Epithelial cell of proximal tubule (primary cell): ENCODE measurements at places on chromosomes 6 and 20.
A peak's percentile ranks its signal among the peaks of the same experiment; 100 is the strongest.

DNA sequence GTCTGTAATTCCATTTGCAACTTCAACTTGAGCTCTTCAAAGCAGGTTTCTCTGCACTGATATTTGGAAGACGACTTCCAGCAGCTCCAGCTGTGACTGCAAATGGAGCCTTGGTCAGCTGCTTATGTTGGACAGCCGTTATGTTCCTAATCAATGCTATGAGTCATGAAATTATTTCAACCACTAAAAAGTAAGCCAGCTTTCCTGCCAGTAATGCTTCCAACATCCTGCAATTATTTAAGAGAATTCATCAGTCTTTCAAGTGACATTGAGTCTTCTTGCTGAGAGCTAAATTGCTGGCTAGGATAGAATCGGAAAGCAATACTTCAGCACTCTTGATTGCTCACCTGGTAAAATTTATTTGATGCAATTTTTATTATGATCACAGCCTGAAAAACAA, 375.7 kb downstream of the MMUT start:
- no peak for DNase-seq

- DNase-seq = no peak
Observed at GRCh38 chr6:105196076-105196475, 16.3 kb upstream of the POPDC3 start.

GRCh38 chr20:42161228-42161829, 543.2 kb upstream of the CHD6 start:
- DNase-seq = no peak

- DNase-seq = no peak
Observed at GRCh38 chr20:63173552-63174191, 42.3 kb downstream of the YTHDF1 start.

GRCh38 chr20:6583134-6583738, 184.2 kb upstream of the BMP2 start:
- no peak for DNase-seq

DNA sequence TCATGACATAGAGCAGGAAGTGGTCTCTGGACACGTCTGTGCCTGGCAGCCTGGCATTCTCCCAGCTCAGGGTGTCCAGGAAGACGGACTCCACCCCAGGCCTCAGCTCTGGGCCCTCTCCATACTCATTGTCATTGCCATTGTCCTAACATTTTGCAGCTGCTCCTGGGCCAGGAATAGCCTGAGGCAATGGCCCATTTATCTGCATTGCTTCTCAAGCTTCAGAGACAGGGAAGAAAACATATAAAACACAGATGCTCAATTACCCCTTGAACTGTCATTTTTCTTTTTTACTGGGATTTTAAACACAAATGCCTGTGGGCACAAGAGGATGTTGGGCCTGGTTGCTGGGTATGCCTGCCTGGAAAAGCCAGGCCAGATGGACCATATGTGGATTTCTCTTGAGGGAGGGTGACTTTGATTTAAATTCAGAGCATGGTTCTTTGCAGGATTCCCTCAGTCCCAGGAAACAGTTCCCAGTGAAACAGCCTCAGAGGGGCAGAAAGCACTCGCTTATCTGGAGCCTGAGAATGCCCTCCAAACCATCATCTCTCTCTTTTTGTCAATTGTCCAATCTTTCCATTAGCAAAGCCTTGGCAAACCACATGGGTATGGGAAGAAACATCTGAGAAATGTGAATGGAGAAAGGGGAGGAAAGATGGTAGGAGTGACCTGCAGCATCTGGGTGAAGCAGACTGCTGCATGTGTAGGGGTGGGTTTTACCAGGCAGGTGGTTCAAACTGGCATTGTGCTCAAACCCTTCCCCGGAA, 17.9 kb downstream of the LAMP5 start:
- DNase-seq = no peak

GRCh38 chr6:35757456-35758123, 18.8 kb upstream of the CLPSL2 start:
- DNase-seq = no peak

DNA sequence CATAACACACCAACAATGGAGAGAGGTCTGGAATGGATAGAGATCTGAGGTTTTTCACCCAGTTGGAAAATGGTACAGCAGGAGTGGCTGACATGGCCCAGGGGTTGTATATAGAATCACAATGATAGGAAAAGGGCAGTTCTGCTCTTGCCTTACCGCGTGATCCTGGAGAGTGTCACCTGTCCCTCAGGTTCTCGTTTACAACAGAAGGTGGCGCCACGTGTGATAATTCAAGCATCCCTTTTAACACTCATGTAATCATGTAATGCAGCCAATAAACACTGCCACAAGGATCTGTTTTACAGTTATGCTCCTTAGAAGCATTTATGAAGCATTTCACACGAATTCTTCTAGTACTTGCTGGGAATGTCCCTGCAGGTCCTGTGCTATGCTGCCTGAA, 12.9 kb upstream of the WFDC2 start:
- no peak for DNase-seq

DNA sequence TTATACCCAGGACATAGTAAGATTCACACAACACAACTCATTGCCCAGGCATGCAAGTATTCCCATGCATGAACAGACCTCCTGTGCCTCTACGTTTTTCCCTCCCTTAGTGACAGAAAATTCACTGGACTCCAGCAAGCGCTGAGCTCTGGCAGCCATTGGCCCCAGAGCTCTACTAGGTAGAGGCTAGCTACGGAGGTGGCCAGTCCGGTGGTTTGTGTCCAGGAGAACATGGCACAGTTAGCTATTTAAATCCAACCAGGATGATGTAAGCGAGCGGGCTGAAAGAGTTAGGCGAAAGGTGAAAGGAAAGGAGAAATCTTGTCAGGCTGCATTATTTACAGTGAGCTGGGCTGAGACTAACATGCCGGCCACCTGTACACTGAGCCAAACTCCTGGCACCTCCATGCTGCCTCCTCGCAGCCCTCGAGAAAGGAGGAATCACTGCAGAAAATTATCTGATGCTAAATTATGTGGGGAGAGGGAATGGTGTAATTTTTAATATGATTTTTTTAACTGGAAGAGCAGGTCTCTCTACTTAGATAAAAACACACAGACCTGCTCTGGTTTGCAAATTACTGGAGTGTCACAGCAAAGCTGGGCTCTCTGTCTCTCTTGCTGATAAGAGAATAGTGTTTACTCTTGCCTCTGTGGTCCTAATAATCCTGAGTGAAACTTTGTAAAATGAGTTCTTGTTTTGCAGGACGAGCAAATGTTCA, 50.1 kb upstream of the ARMC2 start:
- DNase-seq = peak; percentile 86

GRCh38 chr6:151904631-151905030, 97.1 kb downstream of the ESR1 start:
- DNase-seq = no peak

- DNase-seq = no peak
Observed at GRCh38 chr20:5688431-5688972, 61.7 kb upstream of the SHLD1 start.

DNA sequence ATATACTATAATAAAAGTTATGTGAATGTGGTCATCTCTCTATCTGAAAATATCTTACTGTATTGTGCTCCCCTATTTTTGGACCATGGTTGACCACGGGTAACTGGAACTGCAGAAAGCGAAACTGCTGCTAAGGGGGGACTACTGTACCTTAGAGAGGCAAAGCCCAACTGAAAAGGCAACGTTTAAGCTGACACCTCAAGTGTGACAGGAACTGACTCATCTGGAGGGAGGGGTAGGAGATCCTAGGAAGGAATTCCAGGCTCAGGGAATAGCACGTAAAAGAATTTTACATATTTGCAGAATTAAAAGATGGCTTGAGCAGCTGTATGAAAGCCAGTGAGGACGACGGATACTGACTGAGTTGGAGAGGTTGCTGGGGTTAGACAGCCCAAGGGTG, 34.8 kb downstream of the ELOVL2 start:
- peak; percentile 35 for DNase-seq

GRCh38 chr20:1631309-1632151, 11.7 kb upstream of the SIRPB1 start:
- no peak for DNase-seq

DNA sequence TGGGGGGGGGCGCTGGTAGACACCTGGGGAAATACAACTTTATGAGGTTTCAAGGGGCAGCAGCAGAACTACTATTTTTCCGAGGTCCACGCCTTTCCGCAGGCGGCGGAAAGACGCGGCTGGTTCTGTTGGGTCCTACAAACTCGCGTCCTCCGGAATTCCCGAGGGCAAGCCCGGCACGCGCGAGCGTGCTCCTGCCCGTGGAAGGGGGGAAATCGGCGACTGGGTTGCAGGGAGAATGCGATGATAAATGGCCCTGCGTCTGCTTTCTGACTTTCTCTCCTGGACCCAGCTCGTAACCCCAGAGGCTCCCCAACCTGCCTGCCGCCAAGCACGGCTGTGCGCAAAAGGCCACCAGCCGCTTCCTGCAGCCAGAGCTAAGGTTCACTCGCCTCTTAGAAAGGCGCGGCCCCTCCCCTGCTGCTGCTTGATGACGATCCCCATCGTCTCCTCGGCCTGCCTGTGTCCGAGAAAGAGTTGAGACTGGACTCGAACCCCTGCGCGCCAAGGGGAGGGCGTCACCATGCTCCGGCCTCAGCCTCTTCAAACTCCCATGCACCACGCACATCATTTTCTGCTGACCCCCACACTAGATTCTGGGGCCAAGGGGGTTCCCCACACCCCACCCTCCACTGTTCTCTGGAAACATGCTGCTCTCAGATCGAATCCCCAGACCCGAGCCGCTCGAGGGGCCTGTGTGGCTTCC, 6.7 kb downstream of the FOXA2 start:
- no peak for DNase-seq

- no peak for DNase-seq
Observed at GRCh38 chr20:22080985-22081384, 375.5 kb downstream of the PAX1 start.

GRCh38 chr6:119444642-119445557, 95.3 kb upstream of the MAN1A1 start:
- DNase-seq = no peak

GRCh38 chr6:166950443-166950821, 5.9 kb downstream of the RNASET2 start:
- no peak for DNase-seq

DNA sequence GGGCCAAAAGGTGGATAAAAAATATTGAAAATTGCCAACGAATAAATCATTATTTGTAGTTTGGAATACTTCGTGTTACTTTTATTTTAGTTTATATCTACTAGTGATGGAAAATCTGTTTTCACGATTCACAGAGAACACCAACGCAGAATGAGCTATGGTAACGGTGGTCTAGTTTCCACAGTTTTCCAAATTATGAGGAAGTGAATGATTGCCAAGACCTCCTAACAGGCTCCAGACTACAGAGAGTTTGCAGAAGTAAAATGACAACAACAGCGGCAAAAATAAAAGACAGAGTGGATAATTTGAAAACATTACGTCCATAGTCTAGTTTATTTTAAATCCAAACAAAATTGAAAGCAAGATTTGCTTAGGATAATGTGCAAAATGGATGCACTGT, 57.0 kb upstream of the AIG1 start:
- DNase-seq = no peak

- DNase-seq = no peak
Observed at GRCh38 chr6:158771399-158772152, 47.6 kb downstream of the EZR start.

- DNase-seq = no peak
Observed at GRCh38 chr20:917416-917815, 1.3 kb upstream of the ANGPT4 start.

DNA sequence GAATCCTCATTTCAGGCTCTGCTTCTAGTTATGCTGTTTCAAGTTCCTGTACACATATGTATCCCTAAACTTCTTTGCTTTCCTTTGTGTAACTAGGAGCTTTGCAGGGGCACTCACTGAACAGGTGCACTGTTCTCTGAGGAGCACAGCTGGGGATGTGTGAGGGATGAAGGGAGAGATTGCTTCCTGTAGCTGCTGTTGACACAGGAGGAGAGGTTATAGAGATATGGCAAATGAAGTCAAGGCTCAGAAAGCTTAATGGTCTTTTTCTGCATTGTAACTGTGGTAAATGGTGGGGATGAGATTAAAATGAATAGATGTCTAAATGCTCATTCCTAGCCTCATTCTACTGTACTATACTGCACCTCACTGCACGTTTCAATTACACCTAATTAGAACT, 454.3 kb downstream of the BTBD3 start:
- DNase-seq = no peak

GRCh38 chr6:5936140-5936539, 70.6 kb downstream of the NRN1 start:
- no peak for DNase-seq

DNA sequence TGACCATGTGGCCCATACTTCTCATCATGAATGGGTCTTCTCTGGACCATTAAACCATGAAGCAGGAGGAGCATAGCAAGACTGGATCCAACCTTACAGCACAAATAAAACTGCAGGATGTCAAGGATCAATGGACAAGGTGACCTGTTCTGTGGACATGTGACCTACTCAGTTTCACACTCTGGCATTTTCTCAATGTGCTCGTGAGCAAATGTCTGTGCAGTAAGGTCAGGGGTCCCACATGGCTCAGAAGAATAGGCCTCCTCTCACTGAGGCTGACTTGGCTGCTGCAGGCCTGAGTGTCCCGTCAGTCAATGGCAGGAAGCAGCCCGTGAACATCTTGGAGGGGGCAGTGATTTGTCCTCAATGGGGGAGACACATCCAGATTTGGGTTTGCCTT, 60.2 kb upstream of the IL20RA start:
- no peak for DNase-seq

DNA sequence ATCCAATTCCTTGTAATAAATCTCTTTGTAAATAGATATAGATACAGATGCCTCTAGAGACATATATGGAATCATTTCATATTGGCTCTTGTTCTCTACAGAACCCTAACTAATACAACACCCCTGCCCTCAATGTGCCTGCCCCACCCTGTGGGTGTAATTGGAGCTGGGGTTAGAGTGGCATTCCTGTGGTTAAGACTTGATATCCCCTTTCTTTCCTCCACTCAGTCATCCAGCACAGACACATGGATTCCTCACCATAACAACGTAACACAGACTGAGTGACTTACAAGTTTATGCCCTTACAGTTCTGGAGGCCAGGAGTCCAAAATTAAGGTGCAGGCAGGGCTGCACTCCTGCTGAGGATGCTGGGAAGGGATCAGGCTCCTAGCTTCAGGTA, 42.8 kb downstream of the C6orf118 start:
- DNase-seq = no peak

GRCh38 chr20:58372806-58373205, 16.2 kb upstream of the VAPB start:
- DNase-seq = no peak

DNA sequence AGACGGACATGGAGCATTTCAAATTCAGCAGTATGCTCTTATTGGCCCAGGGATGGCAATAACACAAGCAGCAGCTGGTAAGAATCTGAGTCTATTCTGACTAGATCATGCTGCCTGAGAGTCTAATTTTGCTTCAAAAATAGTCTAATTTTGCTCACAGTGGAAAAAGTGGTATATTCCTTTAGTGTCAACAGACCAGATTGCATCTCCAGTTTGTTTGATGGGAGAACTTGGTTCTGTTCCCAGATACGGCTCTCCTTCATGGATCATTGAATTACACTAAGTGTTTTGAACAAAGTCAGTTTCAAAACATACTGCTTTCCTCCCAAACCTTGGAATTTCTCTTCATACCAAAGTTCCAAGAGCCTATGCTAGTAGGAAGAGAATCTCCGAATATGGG, 586.1 kb downstream of the RNF144B start:
- DNase-seq = no peak

GRCh38 chr6:108250240-108250866, 10.5 kb downstream of the SNX3 start:
- DNase-seq = no peak
